ENCODE measurements at places on chromosomes 1 and 21. TPM values are rescaled to one million over a fixed set of nuclear protein-coding genes. Genes with fewer than 3 reads are reported as not detected.

The NAXE gene
- 70.2 TPM for total RNA-seq

The F13B gene
- total RNA-seq, result not detected

The KLHDC7A gene
- total RNA-seq, result not detected

The TCHH gene
- total RNA-seq, result under 0.01 TPM

The PLA2G2F gene
- total RNA-seq, result not detected

The FAM3B gene
- not detected for total RNA-seq

The COL8A2 gene
- total RNA-seq, result 2.0 TPM

The STIL gene
- 1.7 TPM for total RNA-seq

The CYP4B1 gene
- not detected for total RNA-seq

The CA14 gene
- not detected for total RNA-seq

The S100A7A gene
- total RNA-seq, result not detected

The PTPN14 gene
- 24.6 TPM for total RNA-seq

The DDAH1 gene
- total RNA-seq, result 26.5 TPM

The MYBPH gene
- 0.14 TPM for total RNA-seq

The TMEM200B gene
- 13.4 TPM for total RNA-seq

The C1QA gene
- not detected for total RNA-seq

The ALPL gene
- total RNA-seq, result 1.5 TPM

The ADCY10 gene
- total RNA-seq, result under 0.01 TPM

The PRUNE1 gene
- 5.5 TPM for total RNA-seq

The CELSR2 gene
- 1.5 TPM for total RNA-seq

The HPCA gene
- under 0.01 TPM for total RNA-seq

The LENEP gene
- total RNA-seq, result 0.18 TPM

The MAP3K6 gene
- 8.7 TPM for total RNA-seq

The GFI1 gene
- under 0.01 TPM for total RNA-seq

The RGS7 gene
- total RNA-seq, result under 0.01 TPM

The DPYD gene
- 85.5 TPM for total RNA-seq

The IL20 gene
- not detected for total RNA-seq

The MEX3A gene
- total RNA-seq, result 1.6 TPM

The SLFNL1 gene
- 0.28 TPM for total RNA-seq

The TLR5 gene
- total RNA-seq, result under 0.01 TPM

The UBXN10 gene
- total RNA-seq, result 0.14 TPM

The RAB3B gene
- 7.0 TPM for total RNA-seq

The MFAP2 gene
- 10.7 TPM for total RNA-seq

Measured in smooth muscle cell of bladder (primary cell).